Activated naive CD8-positive, alpha-beta T cell treated with anti-CD3 and anti-CD28 coated beads, Interleukin-2, amount 50 U/mL, for 24 hours (primary cell): ENCODE measurements at places on chromosomes 3 and 15.

DNA sequence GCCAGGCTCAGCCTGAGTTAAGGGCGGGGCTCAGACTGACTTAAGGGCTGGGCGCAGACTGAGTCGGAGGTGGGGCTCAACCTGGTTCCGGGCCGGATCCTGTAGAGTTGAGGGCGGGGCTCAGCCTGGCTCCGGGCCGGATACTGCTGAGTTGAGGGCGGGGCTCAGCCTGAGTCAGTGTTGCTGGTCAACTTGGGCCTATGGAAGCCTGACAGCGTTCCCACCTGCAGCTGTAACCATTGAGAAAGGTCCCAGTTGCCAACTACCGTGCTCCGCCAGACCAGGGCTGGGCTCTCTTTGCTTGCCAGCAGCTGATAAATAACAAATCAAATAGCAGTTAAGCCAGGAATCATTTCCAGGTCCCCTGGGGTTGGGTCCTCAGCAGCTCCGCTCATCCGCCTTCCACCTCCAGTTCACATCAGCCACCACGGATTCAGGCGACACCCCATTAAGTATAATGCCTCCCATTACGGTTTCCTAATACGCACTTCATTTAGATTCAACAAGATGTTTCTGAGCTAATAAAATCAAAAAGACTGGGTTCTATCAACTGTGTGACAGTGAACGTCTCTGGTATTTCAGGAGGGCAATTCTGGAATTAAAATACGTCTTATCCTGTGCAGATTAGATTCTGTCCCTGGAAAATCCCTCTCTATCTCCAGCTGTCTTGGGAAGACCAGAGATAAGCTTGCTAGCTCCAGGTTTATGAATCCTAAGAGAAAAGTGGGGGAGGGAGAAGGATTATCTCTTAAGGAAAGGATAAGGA, 7.3 kb downstream of the GRIP2 start:
- no peak for DNase-seq
- no peaks in the 10 kb centered on the region for H3K36me3 ChIP-seq

DNA sequence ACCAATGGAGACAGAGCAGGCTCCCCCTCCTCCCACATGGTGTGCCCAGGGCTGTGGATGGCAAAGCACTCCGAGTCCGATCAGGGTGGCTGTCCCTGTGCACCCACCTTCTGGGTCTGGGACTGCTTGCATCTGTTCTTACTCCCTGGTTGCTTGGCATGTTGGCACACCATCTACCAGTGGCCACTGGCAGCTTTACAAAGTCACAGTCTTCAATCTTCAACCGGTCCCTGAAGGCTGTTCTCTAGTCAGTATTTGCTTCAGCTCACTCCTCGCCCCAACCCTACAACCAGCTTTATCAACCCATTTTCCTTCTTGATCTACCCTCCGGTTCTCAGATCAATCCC, 14.8 kb downstream of the HOMER2 start:
- H3K36me3 ChIP-seq = no peaks in the 10 kb centered on the region
- no peak overlapping the region for H3K27ac ChIP-seq
- H3K4me1 ChIP-seq = peaks cover 15% of the 10 kb centered on the region
- peaks cover 4% of the 10 kb centered on the region for H3K27me3 ChIP-seq
- no peak for DNase-seq

GRCh38 chr15:88535100-88535499, 11.4 kb downstream of the DET1 start:
- no peaks in the 10 kb centered on the region for H3K4me1 ChIP-seq
- no peak for DNase-seq
- no peak overlapping the region for H3K4me3 ChIP-seq
- H3K27ac ChIP-seq = no peak overlapping the region
- peaks cover 26% of the 10 kb centered on the region for H3K36me3 ChIP-seq

DNA sequence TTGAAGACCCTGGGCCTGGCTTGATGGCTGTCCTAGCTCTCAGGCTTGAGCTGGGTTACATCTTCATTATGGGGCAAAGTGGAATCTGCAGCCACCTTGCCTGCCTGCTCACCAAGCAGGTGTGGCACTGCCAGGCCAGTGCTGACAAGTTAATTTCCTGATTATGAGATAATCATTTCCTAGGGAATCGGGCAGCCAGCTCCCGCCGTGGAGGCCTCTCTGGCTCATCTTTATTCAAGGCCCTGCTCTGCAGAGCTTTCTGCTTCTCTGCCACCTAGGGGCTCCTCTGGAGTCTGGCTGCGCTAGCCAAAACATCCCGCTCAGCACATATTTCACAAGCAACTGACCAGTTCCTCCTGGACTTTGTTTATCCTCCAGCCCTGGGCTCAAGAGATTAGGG, 9.9 kb downstream of the LOXL1 start:
- no peak overlapping the region for H3K4me3 ChIP-seq
- DNase-seq = no peak
- H3K27ac ChIP-seq = no peak overlapping the region
- H3K4me1 ChIP-seq = no peaks in the 10 kb centered on the region
- H3K27me3 ChIP-seq = no peaks in the 10 kb centered on the region
- H3K36me3 ChIP-seq = no peaks in the 10 kb centered on the region

DNA sequence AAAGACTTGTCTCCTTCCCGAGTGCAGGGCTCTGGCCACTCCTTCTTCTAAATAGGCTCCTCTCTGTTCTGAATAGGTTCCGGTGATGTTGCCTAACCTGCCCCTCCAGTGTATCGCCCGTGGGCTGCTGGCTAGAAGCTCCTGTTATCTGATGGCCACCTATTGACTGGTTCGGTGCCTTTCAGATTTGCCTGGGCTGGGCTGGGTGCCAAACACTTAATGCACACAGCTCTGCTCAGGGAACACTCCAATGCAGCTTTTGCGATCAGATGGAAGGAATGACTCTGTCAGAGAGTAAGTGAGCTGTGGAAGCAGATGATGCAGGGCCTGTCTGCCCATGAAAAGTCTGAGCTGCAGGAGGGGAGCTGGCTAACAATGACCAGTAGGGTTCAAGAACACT, 112.9 kb downstream of the CORO2B start:
- H3K36me3 ChIP-seq = no peaks in the 10 kb centered on the region
- H3K27me3 ChIP-seq = no peaks in the 10 kb centered on the region
- peaks cover 6% of the 10 kb centered on the region for H3K4me1 ChIP-seq
- H3K4me3 ChIP-seq = no peak overlapping the region

DNA sequence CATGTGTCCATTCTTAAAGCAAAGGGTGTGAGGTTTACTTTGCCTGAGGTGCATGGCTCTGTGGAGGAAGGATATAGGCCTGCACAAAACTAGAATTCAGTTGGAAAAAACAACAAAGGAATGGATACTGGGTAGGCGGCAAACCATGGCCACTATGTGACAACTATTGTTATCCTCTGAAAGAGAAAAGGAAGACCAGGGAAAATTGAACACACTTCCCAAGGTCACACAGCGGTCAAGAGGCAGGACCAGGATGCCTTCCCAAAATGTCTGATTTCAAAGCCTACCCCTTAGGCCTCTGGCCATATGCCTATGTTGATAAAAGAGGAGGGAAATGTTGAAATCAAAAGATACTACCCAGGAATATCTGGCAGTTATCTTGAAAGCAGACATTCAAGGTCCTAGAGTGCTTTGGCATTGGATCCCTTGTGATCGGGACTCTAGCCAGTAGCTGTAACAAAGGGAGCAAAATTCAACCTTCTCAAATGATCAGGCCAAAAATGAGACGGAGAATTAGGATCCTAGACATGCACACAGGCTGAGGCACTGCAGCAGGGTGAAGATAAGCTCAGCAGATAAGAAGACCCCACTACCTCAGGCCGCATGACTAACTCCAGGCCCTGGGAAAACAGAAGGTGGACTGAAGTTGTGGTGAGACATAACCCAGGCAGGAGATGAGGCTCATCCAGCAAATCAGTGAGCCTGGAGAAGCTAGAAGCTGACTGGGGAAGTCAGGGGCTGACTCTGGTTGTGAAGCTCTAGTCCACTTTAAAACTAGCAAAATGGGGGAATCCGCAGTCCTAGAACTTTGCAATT, 292.2 kb downstream of the NEK10 start:
- no peak overlapping the region for H3K4me3 ChIP-seq
- H3K36me3 ChIP-seq = no peaks in the 10 kb centered on the region
- H3K27ac ChIP-seq = no peak overlapping the region
- no peaks in the 10 kb centered on the region for H3K27me3 ChIP-seq

DNA sequence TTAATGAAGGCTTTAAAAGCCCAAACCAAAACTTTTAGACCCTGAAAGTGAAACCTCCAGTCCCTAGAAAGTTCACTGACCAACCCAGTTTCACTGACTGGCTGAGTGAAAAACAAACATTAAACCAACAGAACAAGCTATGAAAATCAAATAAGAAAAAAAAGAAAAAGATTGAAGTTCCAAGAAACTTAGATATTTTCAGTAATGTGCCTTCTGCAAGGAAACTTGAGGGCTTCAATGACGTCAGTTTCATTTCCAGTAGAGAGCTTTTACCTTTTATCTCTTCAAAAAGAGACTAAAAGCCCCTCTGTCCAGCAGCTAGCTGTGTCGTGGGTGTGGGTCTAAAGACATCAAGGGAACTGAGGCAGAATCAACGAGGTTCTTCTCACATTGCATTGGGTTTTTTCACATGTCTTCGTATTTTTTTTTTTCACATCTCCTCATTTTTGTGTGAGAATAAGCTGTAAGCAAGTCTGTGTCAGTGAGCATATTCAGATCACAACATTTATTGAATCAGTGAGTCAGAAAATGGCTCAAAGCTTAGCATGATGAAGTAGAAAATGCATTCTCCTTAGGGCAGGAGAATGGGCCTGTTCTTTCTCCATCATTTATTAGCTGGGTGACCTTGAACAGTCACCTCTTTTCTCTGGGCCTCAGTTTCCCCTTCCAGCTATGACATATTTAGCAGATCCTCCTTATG, 54.8 kb upstream of the BCL6 start:
- peak overlapping the region; percentile 94 for H3K27ac ChIP-seq
- H3K4me1 ChIP-seq = peaks cover 72% of the 10 kb centered on the region
- DNase-seq = no peak
- no peaks in the 10 kb centered on the region for H3K27me3 ChIP-seq
- H3K4me3 ChIP-seq = peak overlapping the region; percentile 45

DNA sequence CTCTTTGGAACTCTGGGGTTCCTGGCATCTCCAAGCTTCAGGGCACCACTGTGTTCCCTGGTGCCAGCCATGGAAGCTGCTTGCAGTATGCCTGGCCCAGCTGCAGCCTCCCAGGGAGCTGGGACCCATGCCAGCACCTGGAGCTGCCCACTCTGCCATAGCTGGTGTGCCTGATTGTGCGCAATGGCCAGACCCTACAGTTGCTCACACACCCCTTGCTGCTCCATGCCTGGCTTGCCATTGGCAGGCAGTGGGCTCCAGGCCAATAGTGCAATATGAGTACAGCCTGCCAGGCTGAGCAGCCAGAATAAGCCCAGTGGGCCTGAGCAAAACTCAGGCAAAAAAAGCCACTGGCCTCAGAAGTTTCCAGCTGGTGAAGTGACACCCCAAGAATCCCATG, 43.8 kb upstream of the LRRFIP2 start:
- H3K27ac ChIP-seq = no peak overlapping the region
- H3K36me3 ChIP-seq = no peaks in the 10 kb centered on the region
- no peak overlapping the region for H3K4me3 ChIP-seq
- DNase-seq = no peak
- H3K4me1 ChIP-seq = peaks cover 23% of the 10 kb centered on the region
- no peaks in the 10 kb centered on the region for H3K27me3 ChIP-seq

DNA sequence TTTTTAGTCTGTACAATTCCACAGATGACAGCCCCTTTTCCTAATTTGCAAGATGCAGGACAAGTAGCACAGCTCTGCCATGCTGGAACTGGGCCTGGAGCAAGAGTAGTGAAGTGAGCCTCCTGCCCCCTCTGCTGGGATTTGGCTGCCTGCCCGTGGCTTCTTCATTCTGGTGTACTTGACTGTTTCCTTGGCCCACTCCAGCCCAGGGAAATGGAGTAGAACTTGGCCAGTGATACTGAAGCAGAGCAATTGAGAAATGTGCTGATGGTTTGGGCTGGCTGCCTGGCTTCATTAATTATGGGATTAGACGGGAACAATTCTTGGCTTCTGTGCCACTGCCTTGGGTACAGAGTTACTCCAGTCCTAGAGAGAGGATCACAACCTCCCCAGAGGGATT, 2.8 kb downstream of the GPD1L start:
- no peak for DNase-seq
- peaks cover 2% of the 10 kb centered on the region for H3K36me3 ChIP-seq
- no peak overlapping the region for H3K4me3 ChIP-seq
- peaks cover 58% of the 10 kb centered on the region for H3K4me1 ChIP-seq

GRCh38 chr3:105413343-105413887, 46.7 kb downstream of the ALCAM start:
- no peak overlapping the region for H3K27ac ChIP-seq
- peaks cover 5% of the 10 kb centered on the region for H3K4me1 ChIP-seq
- no peak for DNase-seq
- no peaks in the 10 kb centered on the region for H3K27me3 ChIP-seq
- H3K4me3 ChIP-seq = no peak overlapping the region
- peaks cover 3% of the 10 kb centered on the region for H3K36me3 ChIP-seq

- no peaks in the 10 kb centered on the region for H3K4me1 ChIP-seq
- no peaks in the 10 kb centered on the region for H3K27me3 ChIP-seq
- no peak overlapping the region for H3K4me3 ChIP-seq
- DNase-seq = no peak
- H3K27ac ChIP-seq = no peak overlapping the region
These were observed 98.7 kb downstream of the PLD1 start for GRCh38 chr3:171711461-171712170.

GRCh38 chr15:100234158-100235029, 107.4 kb downstream of the ADAMTS17 start:
- no peak overlapping the region for H3K27ac ChIP-seq
- H3K27me3 ChIP-seq = peaks cover 2% of the 10 kb centered on the region
- H3K4me3 ChIP-seq = no peak overlapping the region
- H3K4me1 ChIP-seq = peaks cover 15% of the 10 kb centered on the region

DNA sequence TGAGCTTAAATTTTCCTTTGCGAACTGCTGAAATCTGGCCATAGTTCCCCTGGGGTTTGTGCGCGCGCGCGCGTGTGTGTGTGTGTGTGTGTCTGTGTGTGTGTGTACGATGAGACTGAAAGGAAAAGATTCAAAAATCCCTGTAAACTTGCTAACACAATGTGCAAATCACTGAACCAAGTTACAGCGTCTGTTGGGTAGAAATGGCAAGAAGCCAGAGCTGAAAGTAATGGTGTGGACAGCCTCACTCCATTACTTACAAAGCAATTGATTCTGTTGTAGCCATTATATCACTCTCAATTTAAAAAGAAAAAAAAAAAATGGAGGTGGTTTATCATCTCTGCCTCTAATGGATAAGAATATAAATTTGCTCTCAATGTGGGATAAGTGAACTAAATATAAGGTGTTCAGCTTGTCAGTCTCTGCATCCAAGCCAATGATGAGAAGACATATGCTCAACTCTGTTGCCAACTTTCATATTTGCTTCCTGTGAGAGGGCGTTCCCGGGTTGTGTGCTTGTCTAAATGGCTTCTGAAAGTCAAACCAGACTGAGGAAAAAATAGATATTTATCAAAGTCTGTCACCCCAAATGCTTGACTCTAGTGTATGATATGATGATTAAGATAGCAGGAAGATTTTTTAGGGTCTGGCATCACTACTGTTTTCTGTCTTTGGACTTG, 422.2 kb downstream of the ZNF385D start:
- no peaks in the 10 kb centered on the region for H3K36me3 ChIP-seq
- peaks cover 7% of the 10 kb centered on the region for H3K4me1 ChIP-seq
- no peak overlapping the region for H3K4me3 ChIP-seq
- H3K27me3 ChIP-seq = no peaks in the 10 kb centered on the region
- no peak overlapping the region for H3K27ac ChIP-seq
- no peak for DNase-seq

- H3K4me1 ChIP-seq = peaks cover 22% of the 10 kb centered on the region
- no peak overlapping the region for H3K4me3 ChIP-seq
- H3K27me3 ChIP-seq = no peaks in the 10 kb centered on the region
- DNase-seq = no peak
- H3K36me3 ChIP-seq = peaks cover 5% of the 10 kb centered on the region
- H3K27ac ChIP-seq = no peak overlapping the region
These were observed 356.0 kb downstream of the SHQ1 start for GRCh38 chr3:72492240-72492639.

GRCh38 chr15:45274636-45275380, 22.8 kb downstream of the SLC28A2 start:
- peaks cover 15% of the 10 kb centered on the region for H3K4me1 ChIP-seq
- no peak overlapping the region for H3K27ac ChIP-seq
- no peaks in the 10 kb centered on the region for H3K27me3 ChIP-seq
- peaks cover 1% of the 10 kb centered on the region for H3K36me3 ChIP-seq
